ENCODE measurements at places on chromosomes 6 and 20.
A peak's percentile ranks its signal among the peaks of the same experiment; 100 is the strongest.

DNA sequence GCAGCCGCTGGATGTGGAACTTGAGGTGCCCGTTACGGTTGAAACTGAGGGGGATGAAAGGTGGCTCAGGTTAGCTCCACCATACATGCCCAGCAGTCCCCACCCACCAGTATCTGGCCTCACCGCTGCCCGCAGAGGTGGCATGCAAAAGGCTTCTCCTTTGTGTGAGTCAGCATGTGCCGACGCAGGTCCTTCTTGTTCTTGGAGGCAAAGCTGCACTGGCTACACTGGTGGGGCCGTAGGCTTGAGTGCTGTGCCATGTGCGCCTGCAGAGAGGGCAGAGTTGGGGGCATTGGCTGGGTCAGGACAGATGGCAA, 15.8 kb downstream of the PCIF1 start:
- no peak for DNase-seq

- DNase-seq: no peak
These were observed 9.9 kb downstream of the CCDC167 start for GRCh38 chr6:37489697-37490336.

DNA sequence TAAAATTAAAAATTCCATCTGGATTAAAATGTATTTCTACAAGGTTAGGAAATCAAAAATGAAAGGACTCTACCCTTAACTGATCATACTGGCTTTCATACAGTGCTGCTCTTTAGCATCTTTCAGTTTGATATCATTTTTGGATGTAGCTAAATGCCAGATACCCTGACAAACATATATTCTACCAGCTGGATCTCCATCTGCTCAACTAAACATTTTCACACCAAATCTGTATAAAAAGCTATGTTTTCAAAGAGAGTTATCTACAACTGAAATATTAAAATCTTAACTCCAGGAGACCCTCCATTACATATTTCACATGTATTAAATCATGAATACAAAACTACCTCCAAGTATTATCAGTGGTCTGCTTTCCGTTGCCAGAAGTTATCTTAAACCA, 95.7 kb downstream of the EPHA7 start:
- no peak for DNase-seq

DNA sequence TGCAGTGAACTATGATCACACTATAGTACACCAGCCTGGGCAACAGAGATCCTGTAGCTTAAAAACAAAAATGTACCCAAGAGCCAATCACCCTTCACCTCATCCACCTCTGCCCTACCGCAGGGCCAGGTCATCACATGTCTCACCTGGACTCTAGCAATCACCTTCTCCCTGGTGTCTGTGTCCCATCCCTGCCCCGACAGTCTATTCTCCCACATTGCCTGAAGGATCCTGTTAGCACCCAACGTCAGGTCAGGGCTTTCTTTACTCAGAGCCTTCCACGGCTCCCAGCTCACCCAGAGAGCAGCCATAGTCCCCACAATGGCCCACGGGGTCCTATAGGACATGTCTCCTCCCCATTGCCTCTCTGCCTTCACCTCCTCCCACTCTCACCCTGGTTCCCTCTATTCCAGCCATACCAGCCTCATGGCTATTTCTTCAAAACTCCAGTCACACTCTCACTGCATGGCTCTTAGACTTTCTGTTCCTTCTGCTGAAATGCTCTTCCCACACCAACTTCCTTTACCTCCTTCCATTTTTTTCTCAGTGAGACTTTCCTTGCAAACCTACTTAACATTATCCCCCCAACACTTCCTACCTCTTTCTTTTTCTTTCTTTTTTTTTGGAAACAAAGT, 22.5 kb upstream of the ARFGEF2 start:
- no peak for DNase-seq

DNA sequence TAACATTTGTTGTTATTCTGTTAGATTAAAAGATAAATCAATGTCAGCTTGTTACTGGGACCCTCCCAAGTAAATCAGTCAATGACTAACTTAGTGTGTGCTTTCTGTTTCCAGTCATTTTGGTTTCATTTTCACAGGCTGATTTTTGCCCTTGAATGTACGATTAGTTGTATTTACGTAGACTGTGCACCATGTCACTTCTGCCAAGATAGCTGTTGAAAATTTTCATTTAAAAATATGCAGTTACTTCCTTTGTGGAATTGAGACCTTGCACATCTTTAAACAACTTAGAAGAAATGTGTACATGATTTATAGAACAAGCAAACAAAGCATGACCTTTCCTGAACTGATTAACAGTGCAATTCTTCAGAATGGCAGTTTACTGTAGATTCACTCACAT, 944.8 kb upstream of the CITED2 start:
- no peak for DNase-seq

DNA sequence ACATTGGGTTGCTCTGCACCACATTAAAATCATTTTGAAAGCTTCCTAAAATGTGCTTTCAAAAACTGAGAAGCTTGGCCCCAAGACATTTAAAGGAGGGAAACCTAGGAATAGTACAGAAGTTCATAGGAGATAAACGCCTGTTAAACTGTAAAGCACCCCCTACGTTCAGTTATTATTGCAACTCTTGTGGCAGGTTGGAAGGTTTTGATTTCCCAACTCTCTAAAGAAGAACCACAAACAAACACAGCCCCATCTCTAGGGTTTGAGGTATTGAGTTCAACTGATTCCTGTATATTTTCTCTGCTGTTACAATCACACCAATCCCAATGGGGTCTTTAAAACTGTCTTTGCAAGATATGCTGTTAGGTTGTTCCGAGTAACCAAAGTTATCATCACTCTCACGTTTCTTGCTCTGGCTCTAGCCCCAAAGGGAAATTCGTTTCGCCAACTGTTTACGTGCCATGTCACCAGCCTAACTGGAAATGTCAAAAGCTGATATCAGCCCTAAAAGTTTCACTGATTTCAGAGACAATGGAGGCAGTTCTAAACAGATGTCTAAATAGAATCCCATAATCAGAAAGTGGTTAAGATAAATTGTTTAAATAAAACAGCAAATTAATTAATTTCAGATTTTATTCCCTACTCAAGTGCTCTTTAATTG, 12.1 kb downstream of the TFAP2A start:
- no peak for DNase-seq

DNA sequence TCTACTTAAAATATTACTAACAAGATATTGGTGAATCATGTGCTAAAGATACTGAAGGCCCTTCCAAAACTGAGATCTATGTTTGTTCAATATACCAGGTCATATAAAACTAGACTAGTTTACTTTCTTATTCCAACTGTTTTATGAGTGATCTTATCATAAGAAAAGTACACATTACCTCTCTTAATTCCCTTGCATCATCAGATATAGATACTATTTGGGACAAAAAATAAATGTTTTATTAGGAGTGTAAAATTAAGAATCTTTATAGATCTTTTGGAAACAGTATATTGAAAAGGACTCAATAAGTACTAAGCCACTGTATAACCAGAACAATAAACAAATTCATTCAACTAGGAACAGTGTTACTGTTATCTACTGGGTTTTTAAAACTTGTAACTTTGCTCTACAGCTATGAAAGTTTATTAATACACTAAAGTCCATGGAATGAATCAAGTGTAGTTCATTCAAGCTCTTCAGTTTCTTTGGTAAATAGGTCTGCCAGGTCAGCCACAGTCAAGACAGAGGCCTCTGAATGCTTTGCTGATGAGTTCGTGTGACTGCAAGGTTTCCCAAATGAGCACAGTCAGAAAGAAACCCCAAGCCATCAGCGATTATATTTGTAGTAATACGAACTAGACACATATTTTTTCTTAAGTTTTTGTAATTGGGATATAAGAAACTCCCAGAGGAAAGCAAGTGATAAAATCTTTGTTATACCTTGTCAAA, 71.8 kb upstream of the FBXO30 start:
- no peak for DNase-seq

GRCh38 chr20:9616455-9616805, 102.0 kb downstream of the LAMP5 start:
- DNase-seq: no peak

- peak; percentile 95 for DNase-seq
These were observed 18.1 kb downstream of the SLX4IP start for GRCh38 chr20:10453241-10453640.

DNA sequence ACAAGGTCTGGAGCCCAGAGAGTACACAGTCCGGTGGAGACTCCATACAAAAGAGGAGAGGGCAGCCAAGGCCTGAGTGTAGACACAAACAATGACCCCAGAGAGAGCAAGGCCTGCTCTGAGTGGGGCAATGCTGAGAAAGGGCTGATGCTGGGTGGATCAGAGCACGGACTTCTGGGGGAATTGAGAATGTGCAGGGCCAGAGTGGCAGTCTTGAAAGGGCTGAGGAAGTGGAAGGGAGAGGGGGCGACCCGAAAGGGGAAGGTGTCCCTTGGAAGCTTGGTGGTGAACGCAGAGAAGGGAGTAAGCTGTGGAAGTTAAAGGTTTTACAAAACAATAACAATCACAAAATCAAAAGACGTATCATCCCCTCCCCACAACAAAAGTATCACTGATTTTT, 12.0 kb upstream of the GRM4 start:
- DNase-seq: no peak

GRCh38 chr20:4344670-4345069, 329.3 kb upstream of the RNF24 start:
- DNase-seq: no peak

GRCh38 chr6:2663123-2663522, 87.6 kb downstream of the MYLK4 start:
- DNase-seq: no peak

GRCh38 chr6:140041056-140041455, 666.6 kb upstream of the CITED2 start:
- no peak for DNase-seq

- DNase-seq: no peak
These were observed 88.1 kb downstream of the CDH4 start for GRCh38 chr20:61340157-61340556.

- DNase-seq: no peak
These were observed 19.4 kb upstream of the SDHAF4 start for GRCh38 chr6:70547313-70547712.

GRCh38 chr6:128966934-128967333, 84.0 kb downstream of the LAMA2 start:
- no peak for DNase-seq

DNA sequence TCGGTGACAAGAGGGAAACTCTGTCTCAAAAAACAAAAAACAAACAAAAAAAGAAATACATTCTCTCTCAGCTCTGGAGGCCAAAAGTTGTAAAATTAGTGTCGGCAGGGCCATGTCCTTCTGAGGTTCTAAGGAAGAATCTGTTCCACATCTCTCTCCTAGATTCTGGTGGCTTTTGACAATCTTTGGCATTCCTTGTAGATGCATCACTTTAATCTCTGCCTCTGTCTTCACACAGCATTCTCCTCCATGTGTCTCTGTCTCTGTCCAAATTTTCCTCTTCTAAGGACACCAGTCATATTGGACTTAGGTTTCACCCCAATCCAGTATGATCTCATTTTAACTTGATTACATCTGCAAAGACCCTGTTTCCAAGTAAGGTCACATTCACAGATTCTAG, 9.1 kb downstream of the PPP2R5D start:
- DNase-seq: no peak

- no peak for DNase-seq
These were observed 426.6 kb upstream of the MAP3K7 start for GRCh38 chr6:91013511-91013910.

DNA sequence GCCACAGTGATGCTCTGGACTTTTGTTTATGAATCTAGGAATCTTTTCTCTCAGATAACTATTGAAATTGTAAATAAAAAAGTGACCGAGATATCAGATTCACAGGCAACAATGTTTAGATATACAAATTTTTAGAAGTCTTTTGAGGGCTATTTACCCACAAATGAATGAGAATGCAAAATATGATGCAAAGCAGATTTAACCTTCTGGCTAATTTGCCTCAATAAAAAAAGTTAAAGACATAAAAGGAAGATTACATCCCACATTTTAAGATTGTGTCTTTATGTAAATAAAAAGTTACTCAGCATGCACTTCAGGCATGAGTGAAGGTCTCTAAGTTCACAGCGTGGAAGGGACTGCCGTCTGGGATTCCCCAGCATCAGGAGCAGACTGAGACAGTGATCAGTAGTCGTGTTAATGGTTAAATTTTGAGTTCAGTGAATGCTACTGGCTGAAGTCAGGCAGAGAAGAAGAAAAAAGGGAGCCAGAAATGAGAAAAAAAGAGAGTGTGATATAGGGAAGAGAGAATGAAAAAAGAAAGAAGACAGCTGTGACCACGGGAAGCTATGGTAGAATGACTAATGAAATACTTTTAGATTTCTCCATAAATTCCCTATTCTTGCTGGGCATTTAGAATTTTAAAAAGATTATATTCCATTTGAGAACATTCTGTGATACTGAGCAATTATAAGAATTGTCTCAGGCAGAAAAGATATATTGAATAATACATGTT, 93.6 kb downstream of the MYB start:
- DNase-seq: no peak

DNA sequence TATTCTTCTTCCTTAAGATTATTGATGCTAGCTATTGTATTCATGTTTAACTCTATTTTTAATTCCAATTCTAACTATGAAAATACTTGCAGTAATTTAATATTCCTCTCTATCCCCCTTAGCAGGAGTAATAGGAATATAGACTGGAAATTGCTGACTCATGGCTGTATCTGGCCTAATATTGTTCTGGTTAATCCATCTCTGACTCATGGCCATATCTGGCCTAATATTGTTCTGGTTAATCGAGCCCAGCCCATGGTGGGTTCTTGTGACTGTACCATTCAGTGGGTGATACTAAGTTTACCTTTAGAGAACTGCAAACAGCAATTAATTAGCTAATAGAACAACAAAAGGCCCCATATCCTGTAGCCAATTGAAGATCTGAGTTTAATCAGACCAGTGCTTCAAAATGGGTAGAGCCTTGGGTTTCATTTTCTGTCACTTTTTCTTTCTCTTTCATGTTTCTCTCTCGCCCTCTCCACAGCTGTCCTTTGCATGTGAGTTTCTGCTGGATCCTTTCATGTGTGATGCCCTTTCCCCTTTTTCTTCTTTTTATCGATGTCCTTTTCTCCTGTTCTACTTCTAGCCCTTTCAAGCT, 50.6 kb downstream of the SLC22A3 start:
- no peak for DNase-seq

DNA sequence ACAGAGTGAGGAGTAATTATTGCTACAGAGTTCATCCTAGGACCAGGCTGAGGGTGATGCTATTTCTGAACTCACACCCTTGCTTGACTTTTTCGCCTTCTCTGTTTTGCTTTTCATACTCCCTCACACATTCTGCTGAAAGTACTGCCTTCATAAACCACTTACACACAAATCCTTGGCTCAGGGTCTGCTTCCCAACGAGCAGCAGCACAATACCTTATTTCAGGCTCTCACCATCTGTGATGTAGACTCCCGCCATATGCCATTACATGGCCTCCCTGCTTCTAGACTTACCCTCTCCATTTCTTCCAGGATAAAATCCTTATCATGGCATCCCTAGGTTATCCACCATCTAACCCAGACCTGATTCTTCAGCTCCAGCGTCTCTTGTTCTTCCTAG, 321.3 kb upstream of the SPTLC3 start:
- DNase-seq: no peak

DNA sequence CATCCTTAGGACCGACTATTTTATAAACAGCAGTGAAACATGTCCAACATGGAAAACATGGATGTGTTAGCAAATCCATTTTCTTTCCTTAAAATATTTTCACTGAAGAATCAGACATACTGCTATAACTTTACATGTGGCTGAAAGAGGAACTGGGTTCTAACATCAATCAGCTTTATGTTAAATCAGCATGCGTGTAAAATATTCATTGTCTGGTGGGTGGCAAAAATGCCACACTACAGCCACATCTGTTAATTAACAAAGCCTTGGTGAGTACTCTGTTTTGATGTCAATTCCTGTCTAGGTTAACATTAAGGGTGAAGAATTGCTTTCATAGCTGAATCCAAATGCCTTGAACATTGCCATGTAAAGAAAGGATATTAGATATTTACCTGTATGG, 222.6 kb upstream of the CEP162 start:
- DNase-seq: no peak
